A549 treated with dexamethasone at 1 μM for 4 hours (cell line): ENCODE measurements at places on chromosomes 16 and 17. TPM values are rescaled to one million over a fixed set of nuclear protein-coding genes. Genes with fewer than 3 reads are reported as not detected.

Gene LYRM1
- total RNA-seq: 33.2 to 39.1 TPM (median 35.7 TPM) in 5 replicates

Gene RRAD
- 64.4 to 86.4 TPM (median 77.1 TPM) in 5 replicates for total RNA-seq

Gene YWHAE
- total RNA-seq: 632 to 1,159 TPM (median 671 TPM) in 5 replicates

Gene ZP2
- total RNA-seq: not detected in 5 replicates

Gene KRT12
- not detected in 5 replicates for total RNA-seq

Gene CA7
- total RNA-seq: 0.08 TPM in 1 of 5 replicates, not detected in the others

Gene TMED6
- 0.08 TPM in 1 of 5 replicates, not detected in the others for total RNA-seq

Gene NPIPA8
- total RNA-seq: 0.39 to 1.1 TPM (median 0.86 TPM) in 5 replicates

Gene TBX6
- 0.12 to 0.42 TPM (median 0.29 TPM) in 5 replicates for total RNA-seq

Gene CCL14
- not detected in 5 replicates for total RNA-seq

Gene CFAP119
- total RNA-seq: 3.1 to 8.7 TPM (median 7.5 TPM) in 5 replicates

Gene GNAO1
- total RNA-seq: 0.52 to 0.91 TPM (median 0.84 TPM) in 5 replicates

Gene RNF157
- 9.1 to 12.6 TPM (median 12.4 TPM) in 5 replicates for total RNA-seq

Gene SCGB1C2
- not detected in 5 replicates for total RNA-seq

Gene OR3A3
- total RNA-seq: not detected in 5 replicates

Gene CHST4
- total RNA-seq: 0.05 TPM in 1 of 5 replicates, not detected in the others

Gene LLGL2
- total RNA-seq: 20.1 to 33.9 TPM (median 32.7 TPM) in 5 replicates

Gene ALOX15
- total RNA-seq: 0.07 to 0.24 TPM (median 0.15 TPM) in 5 replicates

Gene SLFN14
- not detected in 5 replicates for total RNA-seq

Gene FOXJ1
- total RNA-seq: 0.65 to 1.4 TPM (median 1.1 TPM) in 5 replicates

Gene EVI2A
- not detected in 5 replicates for total RNA-seq

Gene HSPB9
- total RNA-seq: not detected in 5 replicates

Gene MARCHF10
- total RNA-seq: 1.4 to 1.7 TPM (median 1.5 TPM) in 5 replicates

Gene GPT2
- total RNA-seq: 7.9 to 15.1 TPM (median 14.8 TPM) in 5 replicates

Gene ST6GALNAC1
- total RNA-seq: 0.14 to 0.75 TPM (median 0.52 TPM) in 5 replicates

Gene FBXL16
- 8.5 to 16.2 TPM (median 15.7 TPM) in 5 replicates for total RNA-seq

Gene CNTNAP4
- total RNA-seq: not detected in 5 replicates

Gene SARM1
- total RNA-seq: 3.7 to 6.7 TPM (median 5.4 TPM) in 5 replicates

Gene HSD17B2
- 0.08 to 0.14 TPM (median 0.09 TPM) in 3 of 5 replicates, not detected in the others for total RNA-seq

Gene CES4A
- total RNA-seq: 3.1 to 6.7 TPM (median 4.7 TPM) in 5 replicates

Gene TNFRSF17
- not detected in 5 replicates for total RNA-seq

Gene TP53TG3C
- total RNA-seq: 0.22 to 0.50 TPM (median 0.44 TPM) in 3 of 5 replicates, not detected in the others

Gene KRT15
- total RNA-seq: 2.3 to 4.1 TPM (median 2.9 TPM) in 5 replicates

Gene KRTAP2-1
- total RNA-seq: not detected in 5 replicates

Gene RPL19
- total RNA-seq: 3,906 to 4,297 TPM (median 4,013 TPM) in 5 replicates

Gene HS3ST6
- total RNA-seq: 1.2 to 1.9 TPM (median 1.6 TPM) in 5 replicates

Gene TP53TG3B
- 0.29 to 0.61 TPM in 2 of 5 replicates, not detected in the others for total RNA-seq

Gene C1QTNF8
- 0.05 TPM in 1 of 5 replicates, not detected in the others for total RNA-seq

Gene SLFN12L
- total RNA-seq: not detected in 5 replicates

Gene SMYD4
- 7.8 to 10.3 TPM (median 9.8 TPM) in 5 replicates for total RNA-seq

Gene TBC1D3B
- 1.1 to 4.4 TPM (median 2.6 TPM) in 5 replicates for total RNA-seq

Gene SEC14L1
- total RNA-seq: 62.7 to 89.7 TPM (median 74.6 TPM) in 5 replicates

Gene TSNAXIP1
- 0.25 to 0.67 TPM (median 0.52 TPM) in 5 replicates for total RNA-seq

Gene HBA2
- total RNA-seq: 0.25 to 1.0 TPM (median 0.36 TPM) in 5 replicates

Gene MSLN
- 2.2 to 4.3 TPM (median 2.8 TPM) in 5 replicates for total RNA-seq
